Activated CD8-positive, alpha-beta T cell treated with anti-CD3 and anti-CD28 coated beads for 36 hours (primary cell): ENCODE measurements at places on chromosomes 2 and 18.

- peak; percentile 18 for DNase-seq
Observed at GRCh38 chr2:55048508-55049042, 1.7 kb downstream of the RTN4 start.

- no peak for DNase-seq
Observed at GRCh38 chr2:44786817-44787214, 154.7 kb upstream of the SIX3 start.

DNA sequence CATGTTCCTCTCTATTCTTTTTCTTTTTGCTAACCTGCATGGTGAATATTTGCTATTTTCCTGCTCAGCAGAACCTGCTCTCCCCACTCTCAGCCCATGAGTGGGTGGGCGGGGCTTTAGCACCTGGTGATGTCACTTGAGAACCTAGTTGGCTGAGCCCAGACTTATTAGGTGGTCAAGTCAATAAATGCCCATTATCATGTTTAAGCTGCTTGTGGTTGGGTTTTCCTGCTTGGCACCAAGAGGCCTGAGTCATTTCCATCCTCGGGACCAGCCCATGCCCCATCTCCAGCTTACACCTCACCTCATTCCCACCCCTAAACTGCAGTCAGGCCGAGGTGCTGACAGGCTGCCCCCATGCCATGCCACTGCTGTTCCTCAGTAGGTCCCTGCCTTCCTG lies 226.6 kb downstream of the ANKRD30B start:
- DNase-seq: no peak

GRCh38 chr2:40281021-40281940 lies 170.6 kb downstream of the SLC8A1 start:
- no peak for DNase-seq

DNA sequence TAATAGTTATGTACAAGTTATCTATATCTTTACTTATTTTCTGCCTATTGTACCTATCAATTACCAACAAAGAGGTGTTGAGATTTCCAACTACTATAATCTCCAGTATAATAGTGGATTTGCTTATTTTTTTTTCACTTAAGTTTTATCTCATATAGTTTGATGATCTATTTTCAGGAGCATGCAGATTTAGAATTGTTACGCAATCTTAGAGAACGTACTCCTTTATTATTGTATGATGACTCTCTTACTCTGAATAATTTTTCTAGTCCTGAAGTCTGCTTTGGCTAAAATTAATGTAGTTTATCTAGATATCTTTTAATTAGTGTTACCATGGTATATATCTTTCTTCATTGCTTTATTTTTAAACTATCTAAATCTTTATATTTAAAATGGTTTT lies 205.2 kb downstream of the SCG2 start:
- no peak for DNase-seq

DNA sequence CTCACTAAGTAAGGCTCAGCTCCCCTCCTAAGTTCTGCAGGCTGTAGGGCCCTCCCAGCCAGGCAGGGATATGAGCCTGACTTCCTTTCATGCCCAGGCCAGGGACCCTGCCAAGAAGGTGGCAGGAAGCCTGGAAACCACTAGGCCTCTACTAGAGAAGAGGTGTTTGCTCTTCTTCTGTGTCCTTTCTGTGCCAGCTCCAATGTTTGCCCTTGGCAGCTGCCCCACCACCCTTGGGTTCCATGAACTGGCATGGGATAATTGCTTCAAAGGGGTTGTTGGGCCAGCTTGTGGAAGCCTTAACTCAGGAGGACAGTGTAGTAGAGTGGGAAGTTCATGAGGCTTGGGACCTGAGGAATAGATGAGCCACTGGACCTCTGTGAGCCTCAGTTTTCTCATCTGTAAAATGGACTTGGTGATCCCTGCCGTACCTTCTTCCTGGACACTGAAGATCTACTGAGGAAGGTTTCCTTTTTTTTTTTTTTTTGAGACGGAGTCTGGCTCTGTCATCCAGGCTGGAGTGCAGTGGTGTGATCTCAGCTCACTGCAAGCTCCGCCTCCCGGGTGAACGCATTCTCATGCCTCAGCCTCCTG lies 3.9 kb downstream of the SLC35F6 start:
- no peak for DNase-seq

DNA sequence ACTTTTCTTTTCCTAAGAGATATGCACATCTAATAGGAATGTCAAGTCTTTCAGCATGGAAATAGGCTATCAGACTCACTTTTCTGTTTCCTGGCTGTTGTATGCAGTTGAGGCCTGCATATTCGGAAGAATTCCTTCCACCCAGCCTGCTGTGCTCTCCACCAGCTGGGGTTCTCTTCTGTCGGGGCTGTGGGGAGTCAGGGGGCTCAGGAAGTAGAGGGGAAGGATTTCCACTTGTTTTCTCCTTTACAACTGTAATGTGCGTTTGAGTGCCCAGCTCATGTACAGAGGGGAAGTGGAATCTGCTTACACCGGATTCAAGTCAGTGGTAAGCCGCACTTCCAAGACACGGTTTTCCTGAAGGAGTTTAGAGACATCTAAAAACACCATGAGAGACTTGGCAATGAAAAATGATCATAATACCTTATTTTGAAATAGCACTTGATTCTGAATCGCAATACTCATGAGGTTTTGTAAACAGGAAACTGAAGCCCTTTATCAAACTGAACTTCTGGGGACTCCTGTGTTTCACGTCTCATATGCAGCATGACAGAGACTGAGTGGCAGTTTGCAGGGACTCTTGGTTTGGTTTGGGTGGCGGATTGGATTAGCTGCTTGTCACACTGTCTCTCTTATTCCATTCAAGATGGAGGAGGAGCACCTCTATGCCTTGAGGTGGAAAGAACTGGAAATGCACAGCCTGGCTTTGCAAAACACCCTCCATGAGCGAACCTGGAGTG lies 90.4 kb downstream of the MTCL1 start:
- no peak for DNase-seq

GRCh38 chr2:47534179-47534919 lies 131.4 kb downstream of the MSH2 start:
- DNase-seq: peak; percentile 32
